ENCODE measurements at places on chromosomes 1 and 21. TPM values are rescaled to one million over a fixed set of nuclear protein-coding genes. Genes with fewer than 3 reads are reported as not detected.

LRRC71 gene
- not detected for total RNA-seq

C1orf210 gene
- total RNA-seq, result not detected

AIRE gene
- total RNA-seq, result not detected

OLIG2 gene
- total RNA-seq, result 18.2 TPM

MTARC2 gene
- total RNA-seq, result 8.1 TPM

TGFBR3 gene
- 1.6 TPM for total RNA-seq

MARCKSL1 gene
- total RNA-seq, result 332 TPM

CDCP2 gene
- total RNA-seq, result not detected

IVL gene
- total RNA-seq, result not detected

S100PBP gene
- total RNA-seq, result 81.7 TPM

ZBTB8B gene
- 20.7 TPM for total RNA-seq

OR2L5 gene
- total RNA-seq, result 3.1 TPM

PLD5 gene
- 4.4 TPM for total RNA-seq

FCN3 gene
- not detected for total RNA-seq

AMY2B gene
- total RNA-seq, result 84.2 TPM

POU2F1 gene
- total RNA-seq, result 83.6 TPM

FGR gene
- 0.31 TPM for total RNA-seq

KCNT2 gene
- 49.8 TPM for total RNA-seq

ZFP69B gene
- 23.8 TPM for total RNA-seq

AIM2 gene
- total RNA-seq, result 19.7 TPM

AMY1B gene
- total RNA-seq, result not detected

ANGPTL3 gene
- total RNA-seq, result not detected

CFHR4 gene
- 0.94 TPM for total RNA-seq

Data from parietal lobe (tissue), 2 donors.